Left hindlimb (tissue), 1 donor: ENCODE measurements at places on chromosomes 7 and 10.

GRCh38 chr10:97076781-97077180 is 109.0 kb downstream of the SLIT1 start:
- peak; percentile 1 for DNase-seq

GRCh38 chr10:103067956-103068355 is 125.1 kb downstream of the NT5C2 start:
- no peak for DNase-seq

- DNase-seq, result no peak
Measured at GRCh38 chr7:98970016-98970615, 91.8 kb downstream of the TRRAP start.

- DNase-seq, result no peak
Measured at GRCh38 chr7:127798023-127798422, 146.0 kb downstream of the SND1 start.

GRCh38 chr10:92695679-92696605 is 6.2 kb downstream of the HHEX start:
- no peak for DNase-seq

- no peak for DNase-seq
Measured at GRCh38 chr7:36686499-36686898, 37.8 kb downstream of the AOAH start.

- no peak for DNase-seq
Measured at GRCh38 chr7:72337390-72338167, 74.6 kb downstream of the CALN1 start.

GRCh38 chr10:110600487-110601101 is 33.1 kb downstream of the SMC3 start:
- no peak for DNase-seq

GRCh38 chr7:144437370-144438191 is 34.1 kb upstream of the NOBOX start:
- peak; percentile 33 for DNase-seq

- DNase-seq, result no peak
Measured at GRCh38 chr10:29055101-29055500, 233.8 kb upstream of the LYZL1 start.

DNA sequence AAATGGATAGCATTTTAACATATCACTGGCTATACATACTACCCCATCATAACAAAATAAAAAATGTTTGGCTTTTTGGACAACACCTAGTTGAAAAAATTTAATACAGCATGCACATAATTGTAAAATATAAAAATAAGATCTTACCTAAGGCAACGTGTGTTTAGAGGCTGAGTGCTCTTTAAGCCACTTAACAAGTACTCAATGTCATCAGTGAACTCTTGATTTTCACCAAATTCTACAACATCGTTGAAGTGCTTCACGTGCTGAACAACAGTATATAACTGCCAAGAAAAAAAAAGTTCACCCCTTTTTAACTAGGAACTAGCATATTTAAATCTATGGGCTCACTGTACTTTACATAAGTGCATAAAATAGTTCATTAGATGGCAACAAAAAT is 49.5 kb downstream of the WAPL start:
- no peak for DNase-seq

DNA sequence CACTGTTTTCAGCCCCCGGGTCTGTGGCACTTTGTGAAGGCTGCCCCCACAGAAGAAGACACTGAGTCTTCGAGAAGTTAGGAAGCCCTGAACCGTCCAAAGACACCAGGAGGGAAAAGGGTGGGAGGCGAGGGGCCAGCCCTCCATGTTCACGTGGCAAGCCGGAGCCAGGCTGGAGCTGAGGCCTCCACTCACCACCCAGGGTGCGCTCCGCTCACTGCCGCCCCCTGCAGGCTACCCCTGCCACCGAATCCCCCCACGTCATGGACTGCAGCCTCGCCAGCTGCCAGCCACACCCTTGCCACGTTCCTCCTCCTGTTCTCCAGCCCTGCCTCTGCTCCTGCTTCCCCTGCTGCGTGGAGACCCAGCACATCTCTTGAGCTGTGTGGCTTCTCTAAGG is 59.0 kb upstream of the EN2 start:
- DNase-seq, result no peak

GRCh38 chr7:46393142-46393541 is 472.1 kb upstream of the IGFBP3 start:
- no peak for DNase-seq
